ENCODE measurements at places on chromosomes 1 and 21.

DNA sequence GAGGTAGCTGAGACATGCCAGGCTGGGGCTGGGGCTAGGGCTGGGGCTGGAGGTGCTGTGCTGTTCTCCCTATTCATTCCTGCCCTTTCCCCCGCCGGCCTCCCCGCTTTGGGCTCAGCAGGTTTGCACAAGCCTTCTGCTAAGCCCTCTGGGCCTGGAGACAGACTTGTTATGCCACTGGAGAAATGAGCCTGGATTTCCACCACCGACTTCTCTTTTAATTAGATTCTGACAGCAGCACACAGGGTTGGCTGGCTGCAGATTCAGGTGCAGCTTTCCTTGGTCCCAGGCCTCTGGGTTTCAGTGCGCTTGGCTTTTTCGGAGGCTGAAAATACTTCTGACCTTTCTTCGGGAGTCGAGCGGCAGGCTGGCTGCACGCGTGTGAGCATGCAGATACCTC lies 71.5 kb upstream of the ACTL8 start:
- DNase-seq = no peak

DNA sequence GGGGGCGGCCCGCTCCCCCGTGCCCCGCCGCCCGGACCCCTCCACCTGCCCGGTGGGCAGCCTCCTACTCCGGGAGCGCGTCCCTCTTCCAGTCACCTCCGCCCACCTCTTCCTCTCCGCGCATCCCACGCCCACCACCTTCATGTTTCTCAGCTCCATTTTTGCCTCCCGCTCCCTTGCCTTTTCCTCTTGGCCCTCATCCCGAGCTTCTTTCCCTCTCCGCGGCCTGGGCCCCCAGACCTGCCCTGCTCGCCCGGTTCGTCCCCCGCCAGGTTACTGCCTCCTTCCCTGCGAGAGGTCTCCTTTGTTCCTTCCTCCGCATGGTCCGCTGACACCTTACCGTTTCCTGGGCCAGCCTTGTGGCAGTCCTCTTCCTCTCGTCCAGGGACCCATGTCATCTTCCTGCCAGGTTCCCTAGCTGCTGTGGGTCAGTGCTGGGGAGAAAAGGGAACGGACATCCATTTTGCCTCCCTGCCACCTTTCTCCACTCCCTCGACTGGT lies 563 bp downstream of the QSOX1 start:
- DNase-seq = no peak

GRCh38 chr1:182972829-182973228 lies 19.9 kb upstream of the SHCBP1L start:
- no peak for DNase-seq

GRCh38 chr1:73659136-73659535 lies 538.8 kb downstream of the LRRIQ3 start:
- no peak for DNase-seq

GRCh38 chr1:22031214-22031962 lies 21.1 kb upstream of the CDC42 start:
- no peak for DNase-seq

- DNase-seq = peak; percentile 60
These were observed 43.5 kb downstream of the LGR6 start for GRCh38 chr1:202237052-202237451.

GRCh38 chr1:21857840-21858670 lies 46.0 kb downstream of the LDLRAD2 start:
- no peak for DNase-seq

GRCh38 chr1:57832612-57833011 lies 408.8 kb upstream of the DAB1 start:
- no peak for DNase-seq

- no peak for DNase-seq
These were observed 19.4 kb downstream of the CTXND2 start for GRCh38 chr1:150906329-150906728.

DNA sequence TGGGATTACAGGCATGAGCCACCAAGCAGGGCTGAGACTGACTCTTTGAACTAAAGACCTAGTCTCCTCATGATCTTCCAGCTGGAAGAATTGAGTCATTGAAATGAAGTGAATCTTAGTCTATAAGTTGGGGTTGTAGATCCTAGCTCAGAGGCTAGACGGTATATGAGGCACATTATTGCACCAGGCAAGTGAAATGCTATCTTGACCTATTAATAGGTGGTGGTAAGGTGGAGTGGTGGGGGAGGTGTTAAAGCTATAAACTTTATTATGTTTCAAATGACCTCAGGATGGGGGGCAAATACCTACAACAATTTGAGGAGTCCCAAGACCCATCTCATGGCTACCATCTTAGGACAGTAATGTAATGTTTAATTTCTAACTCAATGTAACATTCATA lies 36.8 kb upstream of the SLC16A1 start:
- no peak for DNase-seq

DNA sequence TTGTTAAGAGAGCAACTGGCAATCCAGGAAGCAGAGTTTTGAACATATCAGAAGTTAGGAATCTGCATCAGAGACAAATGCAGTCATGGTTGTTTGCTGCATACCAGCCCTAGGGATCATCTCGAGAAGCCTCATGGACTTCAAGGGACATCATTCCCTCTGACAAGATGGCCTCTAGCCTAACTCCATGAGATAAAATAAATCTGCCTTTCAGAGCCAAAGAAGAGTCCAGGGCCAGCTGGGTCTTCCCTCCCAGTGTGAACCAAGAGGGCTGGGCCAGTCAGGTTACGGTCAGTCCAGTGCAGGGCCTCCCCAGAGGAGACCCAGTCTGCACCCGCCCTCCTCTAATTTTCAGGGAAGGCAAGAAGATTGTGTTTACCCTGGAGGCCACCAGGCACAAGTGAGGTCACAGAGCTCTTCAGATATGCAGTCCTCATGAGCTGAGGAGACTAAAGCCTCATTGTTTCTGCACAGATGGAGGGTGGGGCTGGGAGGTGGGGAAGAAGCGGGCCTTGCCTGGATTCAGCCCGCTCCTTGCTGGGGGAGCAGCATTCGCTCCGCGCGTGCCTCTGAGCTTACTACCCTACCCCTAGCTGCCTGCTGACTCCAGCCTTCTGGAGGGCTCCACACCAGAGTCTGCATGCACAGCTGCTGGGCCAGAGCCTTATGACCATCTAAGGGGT lies 52.8 kb downstream of the CAPN2 start:
- no peak for DNase-seq

DNA sequence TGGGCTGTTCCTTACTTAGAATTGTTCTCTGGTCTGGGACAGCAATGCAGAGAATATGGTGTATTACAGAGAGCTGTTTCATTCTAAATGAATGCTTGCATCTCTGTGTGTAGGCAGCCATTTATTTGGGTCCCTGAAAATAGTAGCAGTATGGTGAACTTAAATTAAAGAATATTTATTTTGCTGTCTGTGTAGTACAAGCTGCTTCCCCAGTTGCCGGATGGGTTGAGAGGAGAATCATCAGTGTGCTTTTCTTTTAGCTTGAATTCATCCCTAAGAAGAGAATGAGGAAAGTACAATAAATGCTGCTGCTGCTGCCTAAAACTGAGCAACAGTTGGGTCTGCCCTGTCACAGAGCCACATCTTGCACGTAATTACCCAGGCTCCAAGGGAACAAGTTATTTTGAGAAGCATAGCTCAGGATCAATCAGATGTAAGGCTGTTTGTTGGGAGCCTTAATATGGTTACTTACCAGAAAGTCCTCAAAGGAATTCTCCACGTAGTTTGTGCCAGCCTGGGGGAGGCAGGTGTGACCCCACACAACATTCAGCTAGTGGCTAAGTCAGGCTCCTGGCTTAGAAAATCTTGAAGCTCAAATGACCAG lies 16.6 kb downstream of the ACTN2 start:
- no peak for DNase-seq

DNA sequence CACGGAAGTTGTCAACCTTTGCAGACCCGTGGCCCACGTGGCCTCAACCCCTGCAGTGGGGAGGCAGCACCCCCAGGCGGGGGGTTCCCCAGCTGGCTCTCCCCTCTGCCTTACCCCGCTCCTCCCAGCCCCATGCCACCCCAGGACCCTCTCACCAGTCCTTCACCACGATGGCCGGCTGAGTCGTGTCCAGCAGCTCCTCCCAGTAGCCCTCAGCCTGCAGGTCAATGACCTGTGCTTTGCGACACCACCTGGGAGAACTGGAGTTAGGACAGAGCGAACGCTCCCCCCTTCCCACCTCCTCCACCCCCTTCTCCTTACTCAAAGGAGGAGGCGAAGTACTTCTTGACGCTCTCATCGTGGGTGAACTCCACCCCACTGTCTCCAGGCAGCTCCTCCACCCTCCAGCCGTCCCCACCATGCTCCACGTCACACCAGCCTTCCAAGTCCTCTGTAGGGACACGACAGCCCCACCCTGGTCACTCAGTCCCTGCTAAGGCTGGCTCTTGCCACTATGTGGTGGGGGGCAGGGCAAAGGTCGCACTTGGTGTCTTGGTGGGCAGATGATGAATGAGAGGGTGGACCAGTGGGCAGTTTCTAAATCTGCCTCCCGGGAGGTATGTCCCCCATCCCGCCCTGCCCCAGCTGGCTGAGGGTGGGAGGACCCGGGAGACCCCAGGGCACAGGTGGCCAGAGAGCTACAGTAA lies 4.5 kb downstream of the FBXO2 start:
- no peak for DNase-seq

DNA sequence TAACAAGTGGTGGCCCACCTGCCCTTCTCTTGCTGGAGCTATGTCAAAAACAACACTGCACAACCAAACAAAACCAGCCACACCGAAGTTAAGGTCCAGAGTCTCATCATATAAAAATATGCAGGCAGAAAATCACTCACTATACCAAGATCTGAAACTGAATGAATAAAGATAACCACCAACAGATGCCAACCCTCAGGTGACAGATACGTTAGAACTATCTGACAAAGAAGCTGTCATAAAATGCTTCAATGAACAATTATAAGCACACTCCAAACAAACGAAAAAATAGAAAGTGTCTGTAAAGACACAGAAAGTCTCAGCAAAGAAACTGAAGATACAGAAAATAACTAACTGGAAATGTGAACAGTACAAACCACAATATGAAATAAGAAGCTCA lies 14.0 kb downstream of the ZNF496 start:
- no peak for DNase-seq
